ENCODE measurements at places on chromosomes 1 and 21. TPM values are rescaled to one million over a fixed set of nuclear protein-coding genes. Genes with fewer than 3 reads are reported as not detected.
A peak's percentile ranks its signal among the peaks of the same experiment; 100 is the strongest.

GRCh38 chr1:28126783-28127490, 38.5 kb upstream of the EYA3 start:
- DNase-seq, result no peak

DNA sequence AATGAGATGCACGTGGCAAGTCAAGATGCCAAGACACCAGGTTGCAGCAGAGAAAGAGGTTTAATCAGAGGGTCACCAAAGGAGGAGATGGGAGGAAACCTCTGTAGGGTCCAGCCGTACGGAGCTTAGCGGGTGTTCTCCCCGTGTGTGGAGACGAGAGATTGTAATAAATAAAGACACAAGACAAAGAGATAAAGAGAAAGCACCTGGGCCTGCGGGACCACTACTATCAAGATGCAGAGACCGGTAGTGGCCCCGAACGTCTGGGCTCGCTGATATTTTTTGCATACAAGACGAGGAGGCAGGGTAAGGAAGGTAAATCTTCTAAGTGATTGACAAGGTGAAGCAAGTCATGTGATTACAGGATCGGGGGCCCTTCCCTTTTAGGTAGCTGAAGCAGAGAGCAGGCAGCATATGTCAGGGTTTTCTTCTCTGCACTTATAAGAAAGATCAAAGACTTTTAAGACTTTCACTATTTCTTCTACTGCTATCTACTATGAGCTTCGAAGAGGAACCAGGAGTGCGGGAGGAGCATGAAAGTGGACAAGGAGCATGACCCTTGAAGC, 41.2 kb upstream of the TDRD10 start:
- no peak for DNase-seq

DNA sequence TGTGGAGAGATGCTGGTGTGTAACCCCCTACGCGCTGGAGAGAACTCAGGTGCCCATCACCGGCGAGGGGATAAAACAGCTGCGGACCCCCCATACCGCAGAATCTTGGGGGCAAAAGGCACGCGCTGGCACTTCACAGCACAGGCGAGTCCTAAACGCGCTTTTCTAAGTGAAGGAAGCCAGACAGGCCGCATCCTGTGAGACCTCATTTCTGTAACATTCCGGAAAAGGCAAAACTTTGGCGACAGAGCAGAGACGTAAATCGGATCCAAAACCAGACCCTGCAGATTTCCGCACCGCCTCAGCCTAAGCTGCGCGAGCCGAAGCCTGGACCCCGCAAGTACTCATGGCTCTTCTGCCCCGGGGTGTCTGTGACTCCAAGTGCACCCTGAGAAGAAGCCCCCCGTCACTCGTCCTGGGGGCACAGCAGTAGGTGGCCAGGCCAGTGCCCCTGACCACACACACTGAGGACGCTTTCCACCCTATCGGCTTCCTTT, 60.9 kb downstream of the SLX9 start:
- no peak for DNase-seq

Gene IFI6
- total RNA-seq, result 7.3 TPM

DNA sequence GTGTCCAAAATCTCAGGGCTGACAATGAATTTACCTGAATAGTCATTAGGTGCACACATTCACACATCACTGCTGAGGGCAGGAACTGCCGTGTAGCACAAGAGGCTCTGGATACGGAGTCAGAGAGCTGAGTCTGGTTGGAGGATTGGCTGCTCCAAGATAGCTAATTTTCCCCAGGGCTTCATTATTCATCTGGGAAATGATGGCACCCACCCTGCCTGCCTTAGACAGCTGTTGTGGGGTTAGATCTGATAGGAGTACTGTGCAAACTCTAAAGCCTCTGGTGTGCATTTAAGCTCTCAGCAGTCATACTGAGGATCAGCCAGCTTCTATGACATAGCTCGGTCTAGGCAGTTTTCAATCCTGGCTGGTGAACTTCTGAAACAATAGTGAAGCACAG, 67.0 kb downstream of the LMX1A start:
- DNase-seq, result no peak

- DNase-seq, result peak; percentile 21
Observed at GRCh38 chr1:52579415-52579814, 22.8 kb upstream of the GPX7 start.

Gene LRRIQ3
- total RNA-seq, result 1.8 TPM

DNA sequence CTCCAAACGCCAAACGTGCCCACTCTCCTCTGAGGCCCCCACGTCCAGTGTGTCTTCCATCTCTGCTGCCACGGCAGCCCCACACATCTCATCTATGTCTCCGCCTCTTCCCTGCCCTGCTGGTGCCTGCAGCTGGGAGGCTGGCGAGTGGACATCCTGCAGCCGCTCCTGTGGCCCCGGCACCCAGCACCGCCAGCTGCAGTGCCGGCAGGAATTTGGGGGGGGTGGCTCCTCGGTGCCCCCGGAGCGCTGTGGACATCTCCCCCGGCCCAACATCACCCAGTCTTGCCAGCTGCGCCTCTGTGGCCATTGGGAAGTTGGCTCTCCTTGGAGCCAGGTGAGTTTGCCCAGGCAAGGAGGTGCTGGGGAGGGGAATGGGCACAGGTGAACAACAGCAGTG, 8.6 kb downstream of the ADAMTSL4 start:
- DNase-seq, result no peak
